Cortex of kidney (tissue), 1 donor: ENCODE measurements at places on chromosomes 13 and 19.

DNA sequence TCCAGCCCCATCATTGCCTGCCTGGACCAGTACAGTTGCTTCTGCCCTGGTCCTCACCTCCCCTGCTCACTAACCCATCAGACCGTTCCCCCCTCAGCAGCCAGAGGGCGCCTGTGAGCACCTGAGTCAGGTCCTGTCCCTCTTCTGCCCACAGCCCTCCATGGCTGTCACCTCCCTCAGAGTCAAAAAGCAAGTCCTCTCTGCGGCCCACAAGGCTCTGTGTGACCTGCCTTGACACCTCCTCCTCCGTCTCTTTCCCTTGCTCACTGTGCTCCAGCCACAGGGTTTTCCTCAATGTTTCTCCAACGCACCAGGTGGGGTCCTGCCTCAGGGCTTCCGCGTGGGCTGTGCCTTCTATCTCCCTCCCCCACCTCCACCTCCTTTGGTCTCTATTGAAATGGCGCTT is 29.4 kb upstream of the PTPRS start:
- no peak for DNase-seq

- DNase-seq = no peak
Observed at GRCh38 chr19:3409346-3410064, 43.1 kb downstream of the NFIC start.

DNA sequence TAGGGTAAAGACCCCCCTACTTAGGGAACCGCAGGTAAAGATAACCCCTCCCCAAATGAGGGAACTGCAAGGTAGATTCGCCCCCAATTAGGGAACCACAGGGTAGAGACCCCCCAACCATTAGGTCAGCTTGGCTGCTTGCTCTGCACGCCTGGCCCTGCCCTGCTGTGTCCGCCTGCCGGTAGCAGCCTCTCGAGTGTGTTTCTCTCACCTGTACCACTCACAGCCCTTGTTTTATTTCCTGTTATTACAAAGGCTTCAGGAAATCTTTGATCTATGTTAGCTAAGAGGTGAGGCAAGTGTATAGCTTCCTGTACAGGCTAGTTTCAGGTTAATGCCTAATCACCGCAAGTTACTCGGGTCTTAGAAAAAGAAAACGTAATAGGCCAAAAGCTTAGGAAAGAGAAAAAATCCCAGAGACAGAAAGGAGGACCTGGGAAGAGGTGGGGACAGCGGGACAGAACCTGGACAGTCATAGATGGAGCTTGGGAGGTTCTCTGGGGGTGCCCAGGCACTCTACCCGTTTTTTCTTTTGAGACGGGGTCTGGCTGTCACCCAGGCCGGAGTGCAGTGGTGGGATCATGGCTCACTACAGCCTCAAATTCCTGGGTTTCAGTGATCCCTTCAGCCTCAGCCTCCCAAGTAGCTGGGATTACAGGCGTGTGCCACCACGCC is 23.1 kb upstream of the EIF3G start:
- no peak for DNase-seq

DNA sequence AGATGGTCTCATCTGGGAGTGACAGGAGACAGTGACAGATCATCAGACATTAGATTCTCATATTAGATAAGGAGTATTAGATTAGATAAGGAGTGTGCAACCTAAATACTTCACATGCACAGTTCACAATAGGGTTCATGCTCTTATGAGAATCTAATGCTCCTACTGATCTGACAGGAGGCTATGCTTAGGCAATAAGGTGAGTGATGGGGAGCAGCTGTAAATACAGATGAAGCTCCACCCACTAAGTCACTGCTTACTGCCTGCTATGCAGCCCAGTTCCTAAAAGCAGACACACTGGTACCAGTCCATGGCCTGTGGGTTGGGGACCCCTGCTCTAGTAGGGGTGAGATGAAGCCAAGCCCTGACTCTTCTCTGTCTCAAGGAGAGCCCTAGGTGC is 10.0 kb upstream of the IGFL3 start:
- no peak for DNase-seq

GRCh38 chr19:16886305-16886880 is 2.4 kb upstream of the F2RL3 start:
- DNase-seq = no peak

DNA sequence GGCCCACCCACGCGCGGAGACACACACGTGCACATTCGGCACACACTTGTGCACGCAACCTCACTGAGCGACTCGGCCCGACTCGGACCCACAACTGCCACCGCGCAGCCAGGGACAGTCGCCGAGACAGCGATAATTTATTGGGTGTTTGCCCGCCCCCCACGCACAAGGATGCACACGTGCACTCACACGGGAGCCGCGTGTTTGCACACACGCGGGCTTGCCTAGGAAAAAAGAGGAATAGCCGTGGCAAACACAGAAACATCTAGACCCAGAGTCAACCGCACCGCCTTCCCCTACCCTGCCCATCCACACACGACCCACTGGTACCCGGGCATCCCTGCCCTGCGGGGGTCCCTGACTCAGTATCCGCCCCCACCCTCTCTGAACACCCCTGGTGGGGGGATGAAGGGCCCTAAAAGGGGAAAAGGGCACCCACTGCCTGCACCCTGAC is 1.1 kb upstream of the SSBP4 start:
- DNase-seq = no peak

GRCh38 chr13:27338816-27339215 is 68.2 kb downstream of the RASL11A start:
- DNase-seq = no peak

DNA sequence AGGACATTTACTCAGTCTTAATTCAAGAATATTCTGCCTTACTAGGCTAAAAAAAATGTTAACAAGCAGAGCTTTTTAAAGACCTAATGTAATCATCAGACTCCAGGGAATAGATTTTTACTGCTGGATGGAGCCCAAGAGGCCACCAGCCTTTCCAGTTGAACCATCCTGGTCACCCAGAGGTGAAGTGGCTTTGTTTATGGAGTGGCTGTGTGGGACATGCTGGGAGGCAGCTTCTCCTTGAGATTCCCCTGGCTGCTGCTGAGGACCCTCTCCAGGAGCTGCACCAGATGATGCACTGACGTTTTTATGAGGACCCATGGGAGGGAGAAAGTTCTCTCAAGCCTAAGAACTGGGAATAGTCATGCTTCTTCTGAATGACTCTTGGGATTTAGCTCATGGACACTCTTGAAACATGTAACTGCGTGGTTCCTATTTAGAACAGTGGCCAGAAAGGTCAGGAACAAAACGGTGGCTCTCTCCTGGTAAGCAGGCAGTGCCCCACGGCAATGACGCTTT is 205.9 kb upstream of the MIR17HG start:
- no peak for DNase-seq

GRCh38 chr19:30647891-30648720 is 275.9 kb downstream of the ZNF536 start:
- DNase-seq = no peak
